ENCODE measurements at places on chromosomes 4 and X.

DNA sequence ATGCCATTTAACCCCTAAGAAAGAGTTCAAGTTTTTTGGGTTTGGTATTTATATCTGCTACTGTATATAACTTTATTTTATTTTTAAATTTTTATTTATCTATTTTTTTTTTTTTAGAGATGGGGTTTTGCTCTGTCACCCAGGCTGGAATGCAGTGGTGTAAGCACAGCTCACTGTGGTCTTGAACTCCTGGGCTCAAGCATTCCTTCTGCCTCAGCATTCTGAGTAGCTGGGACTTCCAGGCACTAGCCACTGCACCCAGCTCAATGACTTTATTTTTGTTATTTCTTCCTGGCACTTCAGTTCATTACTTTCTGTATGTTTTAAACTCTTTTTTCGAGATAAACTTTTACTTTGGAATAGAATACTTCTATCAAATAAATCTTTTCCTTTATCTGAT, 42.4 kb upstream of the PGAM4 start:
- DNase-seq, result no peak

GRCh38 chrX:24019448-24019847, 7.5 kb downstream of the KLHL15 start:
- DNase-seq, result no peak

DNA sequence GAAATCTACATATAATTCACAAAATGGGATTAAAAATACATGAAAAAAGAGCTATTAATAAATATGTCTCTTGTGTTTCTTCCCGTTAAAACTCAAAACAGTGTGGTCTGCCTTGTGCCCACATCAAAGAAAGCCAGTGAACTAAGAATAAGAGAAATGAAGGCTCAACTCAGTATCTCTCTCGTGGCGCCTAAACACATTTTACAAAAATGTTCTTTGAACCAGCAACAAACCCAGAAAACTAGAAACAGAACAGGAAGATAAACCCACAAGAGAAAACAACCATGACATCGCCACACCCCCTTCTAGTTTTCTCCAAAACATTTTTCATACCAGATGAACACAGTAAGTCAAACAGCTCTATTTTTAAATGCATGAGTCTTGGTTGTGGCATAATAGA, 130.1 kb downstream of the DCHS2 start:
- no peak for DNase-seq

GRCh38 chrX:13939741-13940597, 89.7 kb downstream of the GEMIN8 start:
- no peak for DNase-seq

DNA sequence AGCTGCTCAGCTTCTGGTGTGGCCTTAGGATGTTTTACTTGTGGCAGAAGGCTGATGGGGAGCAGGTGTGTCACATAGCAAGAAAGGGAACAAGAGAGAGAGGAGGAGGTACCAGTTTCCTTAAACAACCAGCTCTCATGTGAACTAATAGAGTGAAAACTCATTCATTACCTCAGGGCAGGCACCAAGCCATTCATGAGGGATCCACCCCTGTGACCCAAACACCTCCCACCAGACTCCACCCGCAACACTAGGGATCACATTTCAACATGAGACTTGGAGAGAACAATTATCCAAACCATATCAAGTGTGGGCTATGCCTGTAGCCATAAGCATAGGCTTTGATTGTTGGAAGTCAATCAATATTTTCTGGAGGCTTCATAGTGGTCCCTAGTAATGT, 56.0 kb downstream of the GSX2 start:
- no peak for DNase-seq

- DNase-seq, result no peak
Measured at GRCh38 chr4:118337954-118338353, 14.8 kb downstream of the PRSS12 start.

- DNase-seq, result no peak
Measured at GRCh38 chrX:5290635-5291034, 938.0 kb downstream of the NLGN4X start.

DNA sequence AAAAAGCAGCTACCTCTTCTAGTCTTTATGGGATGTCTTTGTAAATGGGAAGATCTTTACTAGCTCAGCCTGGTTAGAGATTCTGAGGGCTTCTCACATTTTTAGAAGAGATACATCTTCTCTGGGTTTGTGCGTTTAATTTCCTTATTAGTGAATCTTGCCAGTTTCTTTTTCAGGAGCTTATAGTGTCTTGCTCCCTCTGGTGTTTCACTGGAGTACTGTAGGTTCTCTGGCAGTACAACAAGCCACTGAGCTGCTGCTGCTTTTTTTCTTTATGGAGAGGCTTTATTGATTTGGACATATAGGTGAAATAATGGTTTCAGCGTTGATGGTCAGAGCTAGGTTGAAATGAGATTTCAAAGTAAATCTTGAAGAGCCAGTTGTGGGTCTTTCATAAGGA, 82.9 kb downstream of the LAS1L start:
- DNase-seq, result no peak

DNA sequence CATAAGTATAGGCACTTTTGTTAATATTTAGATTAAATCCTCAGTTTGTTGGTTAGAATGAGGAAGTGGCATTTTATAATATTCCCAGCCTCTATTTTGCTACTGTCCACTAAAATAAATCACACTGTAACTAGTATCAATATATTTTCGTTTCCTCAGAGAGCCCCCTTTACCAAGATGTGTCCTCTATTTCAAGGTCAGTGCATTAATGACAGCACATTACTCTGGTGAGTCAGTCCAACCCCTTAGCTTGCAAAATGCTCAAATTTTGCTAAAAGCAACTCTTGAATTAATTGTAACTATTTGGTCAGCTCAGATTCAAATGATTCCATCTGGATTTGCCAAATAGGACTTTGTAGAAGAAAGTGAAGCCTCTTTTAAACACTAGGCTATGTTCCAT, 199.3 kb downstream of the PDHA2 start:
- no peak for DNase-seq

DNA sequence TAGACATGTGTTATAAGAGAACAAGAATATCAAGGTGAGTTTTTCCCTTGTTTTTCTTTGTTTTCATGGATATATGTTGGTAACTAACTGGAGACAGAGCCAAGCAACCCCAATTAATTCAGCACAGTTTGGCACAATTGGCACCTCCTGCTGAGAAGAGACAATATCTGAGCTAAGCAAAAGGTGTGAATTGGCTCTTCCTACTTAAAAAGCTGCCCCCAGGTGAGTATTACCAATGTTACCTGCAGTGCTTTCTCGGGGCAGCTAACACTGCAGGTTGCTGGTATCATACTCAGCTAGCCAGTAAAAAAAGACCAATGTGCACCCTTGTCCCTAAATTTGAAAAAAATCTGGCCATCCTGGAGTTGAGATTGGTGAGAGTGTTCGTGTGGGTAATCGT, 871.2 kb upstream of the TENM3 start:
- no peak for DNase-seq

DNA sequence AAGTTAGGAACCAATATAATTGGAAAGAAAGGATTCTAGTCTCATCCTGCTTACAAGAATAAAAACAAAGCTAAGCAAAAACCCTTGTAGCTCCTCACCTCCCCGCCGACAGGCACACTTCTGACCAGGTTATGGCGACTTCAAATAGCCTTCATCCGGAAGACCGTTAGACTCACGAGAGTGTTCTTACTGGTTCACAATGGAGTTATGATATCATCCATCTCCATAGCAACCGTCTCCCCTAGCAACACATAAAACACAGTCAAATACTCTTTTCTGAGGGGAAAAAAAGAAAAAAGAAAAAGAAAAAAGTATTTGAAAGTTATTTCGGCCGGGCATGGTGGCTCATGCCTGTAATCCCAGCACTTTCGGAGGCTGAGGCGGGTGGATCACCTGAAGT, at the start of gene IL13RA2:
Gene IL13RA2 (minus strand): TSS at position 162 of the 400 bp plus-strand sequence. CDS start 347 bp downstream, outside the sequence.
- no peak for DNase-seq

- no peak for DNase-seq
Measured at GRCh38 chr4:23878246-23878891, 11.5 kb downstream of the PPARGC1A start.

- no peak for DNase-seq
Measured at GRCh38 chrX:37817176-37817575, 30.2 kb downstream of the DYNLT3 start.

- DNase-seq, result no peak
Measured at GRCh38 chr4:61198686-61199085, 1.4 kb upstream of the ADGRL3 start.

DNA sequence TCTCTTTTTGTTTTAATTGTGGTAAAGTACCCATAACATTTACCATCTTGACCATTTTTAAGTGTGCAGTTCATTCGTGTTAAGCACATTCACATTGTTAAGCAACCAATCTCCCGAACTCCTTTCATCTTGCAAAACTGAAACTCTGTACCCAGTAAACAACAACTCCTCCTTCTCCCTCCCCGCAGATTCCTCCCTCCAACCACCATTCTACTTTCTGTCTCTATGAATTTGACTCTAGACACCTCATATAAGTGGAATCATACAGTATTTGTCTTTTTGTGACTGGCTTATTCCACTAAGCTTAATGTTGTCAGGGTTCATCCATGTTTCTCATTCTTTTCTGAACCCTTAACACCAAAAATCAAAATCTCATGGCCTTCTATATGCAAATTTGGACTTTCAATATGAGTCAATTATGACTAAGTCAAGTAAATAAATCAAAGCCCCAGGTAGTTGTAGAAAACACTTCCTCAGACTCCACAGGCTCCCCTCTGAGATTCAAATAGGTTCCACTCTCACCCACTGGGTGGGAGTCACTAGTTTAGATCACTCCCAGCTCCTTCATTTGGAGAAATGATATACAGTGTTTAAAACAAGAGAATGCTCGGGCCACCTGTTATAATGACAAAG, 9.8 kb upstream of the RTL5 start:
- no peak for DNase-seq

DNA sequence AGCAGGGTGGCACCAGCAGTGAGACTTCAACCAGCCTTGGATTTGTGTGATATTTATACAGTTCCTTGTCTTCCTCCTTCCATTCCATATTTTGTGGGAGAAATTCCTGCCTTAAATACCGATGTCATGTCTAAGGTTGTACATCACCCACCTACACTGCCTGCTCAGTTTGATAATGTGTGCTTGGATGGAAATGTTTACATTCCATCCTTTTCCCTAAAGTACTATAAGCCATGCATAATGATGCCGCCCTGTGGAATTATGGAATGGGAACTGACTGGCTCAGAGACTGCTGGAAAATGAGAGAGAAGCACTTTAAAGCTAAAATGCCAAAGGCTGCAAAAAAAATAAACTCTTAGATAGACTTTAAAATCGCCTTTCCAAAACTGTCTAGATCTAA, 11.3 kb upstream of the GLUD2 start:
- no peak for DNase-seq

- DNase-seq, result no peak
Measured at GRCh38 chr4:11326021-11326420, 102.7 kb downstream of the HS3ST1 start.

- DNase-seq, result no peak
Measured at GRCh38 chr4:133154725-133155124, 5.6 kb downstream of the PCDH10 start.

- no peak for DNase-seq
Measured at GRCh38 chrX:130848763-130849162, 54.2 kb downstream of the ENOX2 start.

DNA sequence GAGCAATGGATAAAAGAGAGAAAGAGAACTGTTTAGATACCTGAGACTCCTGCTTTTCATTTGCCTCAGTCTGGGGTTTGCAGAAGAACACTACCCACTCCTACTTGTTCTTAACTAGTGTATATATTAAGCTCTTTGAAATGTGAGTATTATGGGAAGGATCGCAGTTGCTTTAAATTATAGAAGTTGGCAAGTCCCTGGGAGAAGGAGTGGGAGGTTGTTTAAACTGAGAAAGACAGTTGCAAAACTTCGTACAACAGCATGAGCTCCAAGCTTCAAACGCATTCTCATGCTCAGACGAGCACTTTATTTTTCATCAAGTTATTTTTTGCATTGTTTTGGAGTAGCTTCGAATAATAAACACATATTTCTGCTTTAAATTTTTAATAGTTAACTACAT, 88.1 kb upstream of the C1QTNF7 start:
- no peak for DNase-seq

DNA sequence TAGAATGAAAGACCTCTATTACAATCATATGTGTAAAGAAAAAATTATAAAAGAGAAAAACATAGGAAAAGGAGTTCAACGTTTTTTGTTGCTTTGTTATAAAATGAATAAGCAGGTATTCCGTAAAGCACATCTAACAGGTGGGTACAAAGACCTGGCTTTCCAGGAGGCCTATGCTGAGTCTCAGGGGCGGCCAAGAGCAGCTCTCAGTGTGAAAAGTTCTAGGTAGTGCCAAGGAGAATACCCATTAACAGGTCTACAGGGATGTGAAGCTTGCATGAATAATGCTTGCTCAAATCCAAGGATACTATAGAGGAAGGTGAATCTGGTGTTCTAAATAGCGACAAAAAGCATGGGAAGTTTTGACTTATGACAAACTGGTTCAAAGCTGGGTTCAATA, 944.4 kb downstream of the PDHA2 start:
- DNase-seq, result no peak

DNA sequence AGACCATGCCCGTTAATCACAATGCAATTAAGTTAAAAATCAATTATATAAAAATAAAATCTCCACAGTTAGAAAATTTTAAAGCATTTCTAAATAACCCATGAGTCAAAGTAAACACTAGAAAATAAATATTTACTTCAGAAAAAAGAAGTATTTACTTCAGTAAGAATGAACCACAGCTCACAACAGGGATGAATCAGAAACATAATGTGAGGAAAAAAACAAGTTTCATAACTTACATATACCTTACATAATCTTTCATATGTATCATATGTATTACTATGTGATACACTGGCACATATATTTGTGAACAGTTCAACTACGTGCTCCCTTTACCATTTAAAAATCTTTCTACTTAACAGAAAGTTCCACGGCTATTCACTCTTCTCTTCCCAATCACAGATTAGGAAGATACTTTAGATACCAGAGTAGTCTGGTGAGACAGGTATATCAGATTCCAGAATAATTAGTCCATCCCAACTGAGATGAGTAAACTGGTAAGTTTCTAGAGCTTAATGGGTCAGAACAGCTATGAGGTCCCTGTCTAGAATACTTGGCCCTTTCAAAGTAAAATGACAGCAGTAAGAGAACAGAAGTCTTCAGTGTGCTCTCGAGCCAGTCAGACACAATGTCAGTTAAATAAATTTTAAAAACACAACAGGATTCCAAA, 70.3 kb downstream of the SH3RF1 start:
- DNase-seq, result no peak
